PC-3 (cell line): ENCODE measurements at places on chromosomes 7 and 10.

- no peak for DNase-seq
Observed at GRCh38 chr10:111200505-111201186, 123.8 kb downstream of the ADRA2A start.

DNA sequence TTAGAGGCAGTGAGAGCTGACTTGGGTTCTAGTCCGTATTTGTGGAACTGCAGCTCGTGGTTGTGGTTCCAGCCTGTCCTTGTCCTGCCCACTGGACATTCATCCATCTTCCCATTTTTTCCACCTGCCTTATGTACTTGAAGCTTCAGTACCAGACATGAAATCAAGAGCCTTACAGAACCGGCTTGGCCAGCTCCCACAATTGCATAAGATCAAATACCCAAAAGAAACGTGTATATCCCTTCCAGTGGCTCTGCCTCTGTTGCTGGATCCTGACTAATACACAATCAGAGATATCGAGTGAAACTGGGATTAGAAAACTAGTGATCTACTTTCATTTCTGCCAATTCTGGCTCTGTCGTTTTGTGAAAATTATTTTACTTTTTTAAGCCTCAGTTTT lies 23.8 kb upstream of the LIPA start:
- peak; percentile 79 for DNase-seq

- DNase-seq = no peak
Observed at GRCh38 chr7:84548366-84549365, 354.1 kb upstream of the SEMA3A start.

DNA sequence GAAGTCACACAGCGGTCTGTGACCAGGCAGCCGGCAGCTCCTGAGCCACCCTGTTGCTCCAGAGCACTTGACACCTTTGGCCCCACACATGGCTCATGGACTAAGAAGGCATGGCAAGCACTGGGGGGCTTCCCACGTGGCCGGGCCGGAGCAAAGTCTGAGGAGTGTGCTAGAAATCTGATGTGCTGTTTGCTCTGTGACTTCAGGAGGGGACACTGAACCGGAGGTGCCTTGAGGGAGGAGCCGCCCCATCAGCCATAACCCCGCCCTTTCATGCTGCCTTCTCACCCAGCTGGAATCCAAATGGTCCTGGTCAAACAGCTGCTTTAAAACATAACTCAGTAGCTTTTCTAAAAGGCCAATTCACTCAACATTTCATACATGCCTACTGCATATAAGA lies 33.5 kb downstream of the PROSER2 start:
- no peak for DNase-seq

GRCh38 chr10:97121041-97121440 lies 64.7 kb downstream of the SLIT1 start:
- no peak for DNase-seq
